ENCODE measurements at places on chromosomes 11 and 22.
A peak's percentile ranks its signal among the peaks of the same experiment; 100 is the strongest.

- no peak for DNase-seq
Measured at GRCh38 chr11:45436966-45437365, 150.8 kb upstream of the SYT13 start.

- DNase-seq: no peak
Measured at GRCh38 chr11:34909415-34909814, 6.8 kb downstream of the APIP start.

- DNase-seq: no peak
Measured at GRCh38 chr11:111515591-111515990, 1.0 kb downstream of the HOATZ start.

DNA sequence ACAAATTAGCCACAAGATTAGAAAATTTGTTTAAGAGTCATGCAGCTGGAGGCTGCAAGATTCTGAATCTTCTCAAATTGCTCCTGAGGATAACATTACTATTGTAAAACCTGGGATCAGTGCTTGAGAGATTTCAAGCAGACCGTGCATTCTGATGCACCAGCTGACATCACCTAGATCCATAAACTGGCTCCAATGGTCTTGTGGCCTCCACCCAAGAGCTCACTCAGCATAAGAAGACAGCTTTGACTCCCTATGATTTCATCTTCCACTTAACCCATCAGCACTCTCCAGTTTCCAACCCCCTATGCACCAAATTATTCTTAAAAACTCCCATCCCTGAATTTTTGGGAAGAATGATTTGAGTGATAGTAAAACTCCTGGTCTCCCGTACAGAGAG, 1007.9 kb upstream of the TENM4 start:
- DNase-seq: no peak

DNA sequence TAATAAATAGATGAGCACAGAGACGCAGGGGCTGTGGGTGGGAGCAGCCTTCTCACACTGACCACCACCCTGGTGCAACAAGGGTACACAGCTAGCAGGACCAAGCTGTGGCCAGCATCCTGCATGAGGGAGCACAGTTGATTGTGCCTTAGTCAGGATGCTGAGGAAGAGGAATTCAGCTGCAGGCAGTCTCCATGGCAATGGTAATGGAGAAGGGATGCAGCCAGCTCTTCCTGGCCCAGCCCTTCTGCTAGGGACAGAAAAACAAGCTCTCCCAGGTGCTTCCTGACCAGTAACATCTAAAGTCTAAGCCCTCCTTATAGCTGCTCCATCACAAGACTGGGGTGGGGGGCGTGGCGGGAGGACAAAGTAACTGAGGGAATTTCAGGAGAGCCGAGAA, 363.5 kb downstream of the BUD13 start:
- DNase-seq: no peak

DNA sequence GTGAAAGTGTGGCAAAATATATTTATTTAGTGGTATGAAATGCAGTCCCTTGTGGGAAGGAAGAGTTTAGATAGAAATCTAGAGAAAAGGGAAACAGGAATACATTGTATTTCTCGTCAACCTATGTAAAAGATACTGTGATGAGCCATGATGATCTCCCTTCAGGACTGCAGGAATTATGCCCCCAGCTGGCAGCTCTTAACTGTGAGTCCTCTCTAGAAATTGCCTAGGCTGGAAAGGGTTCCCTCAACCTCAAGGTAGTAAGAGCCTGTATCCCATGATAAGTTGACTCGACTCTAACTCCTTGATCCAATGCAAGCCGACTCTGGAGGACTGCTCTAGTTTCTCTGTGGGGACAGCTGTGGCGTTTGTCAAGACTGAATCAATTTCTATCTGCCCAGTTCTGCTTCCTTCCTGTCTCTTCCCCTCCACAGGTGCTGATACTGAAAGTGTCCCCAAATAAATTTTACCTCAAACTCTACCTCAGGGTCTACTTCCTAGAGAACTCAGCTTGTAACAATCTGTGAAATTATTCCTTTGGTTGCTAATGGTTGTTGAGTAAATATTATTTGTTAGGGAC, 897.3 kb downstream of the METTL15 start:
- DNase-seq: peak; percentile 12

DNA sequence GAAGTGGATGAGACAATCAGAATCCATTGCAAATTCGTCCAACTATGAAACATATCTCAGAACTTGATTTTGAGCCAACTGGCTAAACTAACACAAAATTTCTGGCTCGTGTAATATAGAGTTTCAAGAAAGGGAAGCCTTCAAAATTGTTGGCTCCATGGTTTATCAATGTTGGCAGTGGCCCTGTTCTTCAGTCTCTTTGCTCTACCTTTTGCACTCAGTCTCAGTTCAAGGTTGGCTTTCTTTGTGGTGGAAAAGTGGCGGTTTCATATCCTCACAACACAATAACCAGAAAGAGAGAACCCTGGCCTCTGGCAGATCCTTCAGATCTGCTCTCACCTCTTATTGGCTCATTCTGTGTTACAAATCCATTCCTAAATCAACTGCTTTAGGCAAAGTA, 473.8 kb upstream of the API5 start:
- no peak for DNase-seq

DNA sequence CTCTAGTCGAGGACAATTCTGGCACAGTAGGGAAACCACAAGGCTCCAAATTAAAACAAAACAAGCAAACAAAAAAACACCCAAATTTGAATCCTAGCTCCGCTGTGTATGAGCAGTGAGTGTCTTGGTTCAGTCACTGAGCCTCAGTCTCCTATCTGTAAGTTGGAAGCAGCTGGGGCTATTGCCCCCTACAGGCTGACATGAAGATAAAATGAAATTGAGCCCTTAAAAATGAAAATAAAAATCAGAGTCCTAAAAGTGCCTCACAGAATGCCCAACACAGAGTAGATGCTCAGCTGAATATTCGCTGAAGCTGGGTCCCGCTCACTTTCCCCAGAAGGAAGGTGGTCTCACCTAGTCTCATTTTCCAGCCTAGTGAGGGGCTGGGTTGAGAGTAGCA, 65.2 kb downstream of the PDE2A start:
- DNase-seq: no peak

DNA sequence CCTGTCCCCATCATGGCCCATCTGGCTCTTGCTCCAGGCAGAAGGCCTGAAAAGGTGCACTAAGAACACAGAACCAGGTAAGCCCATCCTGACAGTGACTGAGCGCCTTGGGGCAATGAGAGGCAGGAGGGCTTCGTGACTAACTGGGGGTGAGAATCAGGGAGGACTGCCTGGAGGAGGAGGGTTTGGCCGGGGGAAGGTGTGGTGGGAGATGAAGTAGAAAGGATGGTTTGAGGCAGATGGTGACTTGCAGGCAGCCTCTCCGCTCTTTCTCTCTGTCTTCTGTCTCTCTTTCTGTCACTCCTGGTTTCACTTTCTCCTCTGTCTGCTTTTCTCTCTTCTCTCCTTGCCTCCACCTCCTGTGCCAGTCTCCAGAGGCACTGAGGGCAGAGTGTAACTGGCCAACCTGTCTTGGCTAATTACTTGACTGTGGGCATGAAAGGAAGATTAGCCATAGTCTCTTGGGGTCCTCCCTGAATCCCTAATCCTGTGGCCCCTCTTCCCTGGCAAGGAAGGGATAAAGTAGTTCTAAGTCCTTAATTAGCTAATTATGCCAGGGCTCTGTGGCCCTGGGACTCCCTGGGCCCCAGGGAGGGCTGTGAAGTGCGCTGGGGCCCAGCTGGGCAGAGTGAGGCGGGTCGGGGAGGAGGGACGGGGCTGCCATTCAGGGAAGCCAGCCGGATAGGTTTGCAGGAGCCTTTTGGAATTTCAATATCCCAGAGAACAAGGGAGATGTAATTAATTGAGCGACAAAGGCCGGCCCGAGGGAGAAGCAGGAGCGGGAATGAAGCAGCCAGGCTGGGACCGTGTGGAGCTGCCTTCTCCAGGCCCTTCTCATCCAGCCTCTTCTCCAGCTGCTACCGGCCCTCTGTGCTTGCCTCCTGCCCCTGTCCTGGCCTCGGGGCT, 61.1 kb downstream of the CACNA1I start:
- DNase-seq: peak; percentile 87

DNA sequence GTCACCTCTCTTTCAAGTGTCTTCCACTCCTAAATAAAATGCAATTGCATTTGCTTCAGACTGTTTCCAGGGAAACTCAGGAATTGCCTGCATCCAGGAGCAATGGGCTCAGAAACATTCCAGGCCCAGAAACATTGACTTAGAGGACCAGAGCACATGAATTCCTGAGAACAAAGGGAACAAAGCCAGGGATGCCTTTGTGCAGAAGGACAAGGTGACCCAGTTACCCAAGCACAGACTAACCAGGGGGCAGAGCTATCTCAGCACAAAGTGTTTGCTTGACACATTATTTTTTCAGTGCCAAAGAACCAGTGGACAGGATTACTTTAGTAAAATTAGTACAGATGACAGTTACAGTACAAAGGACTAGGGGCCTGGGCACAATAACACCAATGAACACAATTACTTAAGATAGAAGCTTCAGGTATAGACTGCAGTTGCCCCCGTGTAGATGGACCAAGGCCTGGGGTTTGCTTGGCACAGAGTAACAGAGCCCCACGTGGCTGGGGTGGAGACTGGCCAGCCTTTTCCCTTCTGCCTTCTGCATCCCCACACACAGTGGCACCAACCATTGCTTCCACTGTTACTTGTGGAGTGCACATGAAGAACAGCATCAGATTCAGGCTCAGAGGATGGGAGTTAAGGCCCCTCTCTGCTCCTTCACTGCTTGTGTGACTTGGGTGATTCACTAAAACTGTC, 500.8 kb downstream of the INSC start:
- DNase-seq: no peak

DNA sequence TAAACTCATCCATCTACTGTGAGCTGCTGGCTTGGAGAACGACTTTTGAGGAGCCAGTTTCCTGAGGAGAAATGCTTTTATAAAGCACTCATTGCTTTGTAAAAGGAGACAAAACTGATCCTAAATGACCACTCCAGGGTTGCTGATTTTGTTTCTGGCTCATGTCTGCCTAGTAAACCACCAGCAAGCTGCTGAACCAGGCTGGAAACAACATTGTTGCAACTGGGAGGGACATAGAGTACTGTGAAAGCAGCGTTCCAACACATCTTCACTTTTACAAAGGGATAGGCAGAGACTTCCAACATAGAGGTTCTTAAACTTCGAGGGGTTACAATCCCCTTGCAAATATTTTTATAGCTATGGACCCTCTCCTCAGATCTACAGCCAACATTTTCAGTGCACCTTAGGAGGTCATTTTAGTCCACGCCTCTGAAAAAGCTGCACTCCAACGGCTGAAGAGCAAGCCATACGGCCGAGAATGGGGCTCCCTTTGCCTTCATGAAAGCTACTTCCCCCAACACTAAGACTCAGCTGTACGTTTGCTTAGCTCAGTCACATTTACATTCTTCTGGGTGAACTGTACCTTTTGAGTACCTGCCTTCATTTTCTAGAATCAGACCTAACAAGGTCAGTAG, 54.7 kb downstream of the PANX1 start:
- DNase-seq: no peak

GRCh38 chr11:112805658-112806057, 155.6 kb upstream of the NCAM1 start:
- DNase-seq: no peak
